ENCODE measurements at places on chromosomes 7 and 10. TPM values are rescaled to one million over a fixed set of nuclear protein-coding genes. Genes with fewer than 3 reads are reported as not detected.

DNA sequence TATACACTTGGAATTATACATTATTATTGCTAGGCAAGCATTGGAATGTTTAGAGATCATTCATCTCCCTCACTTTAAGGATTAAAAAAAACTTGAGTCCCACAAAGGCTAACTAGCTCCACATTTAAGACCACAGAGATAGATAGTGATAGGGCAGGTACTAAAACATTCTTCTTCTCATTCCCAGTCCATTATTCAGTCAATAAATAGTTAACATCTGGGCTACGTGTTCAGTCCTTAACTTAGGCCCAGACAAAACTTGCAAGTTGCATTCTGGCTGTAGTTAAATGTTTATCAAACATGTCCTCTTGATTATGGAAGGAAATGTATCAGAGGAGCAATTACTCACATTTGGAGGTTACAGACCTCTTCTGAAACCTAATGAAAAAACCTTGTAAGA lies 2.4 kb downstream of the GNG11 start:
- DNase-seq: peak; percentile 51

- no peak for DNase-seq
Observed at GRCh38 chr7:47932466-47933037, 15.7 kb downstream of the PKD1L1 start.

GRCh38 chr7:28957064-28957750 lies 923 bp downstream of the TRIL start:
- DNase-seq: peak; percentile 38

GRCh38 chr7:55550841-55551537 lies 21.3 kb downstream of the VOPP1 start:
- DNase-seq: no peak

- DNase-seq: peak; percentile 16
Observed at GRCh38 chr7:25863729-25864110, 288.3 kb upstream of the NFE2L3 start.

DNA sequence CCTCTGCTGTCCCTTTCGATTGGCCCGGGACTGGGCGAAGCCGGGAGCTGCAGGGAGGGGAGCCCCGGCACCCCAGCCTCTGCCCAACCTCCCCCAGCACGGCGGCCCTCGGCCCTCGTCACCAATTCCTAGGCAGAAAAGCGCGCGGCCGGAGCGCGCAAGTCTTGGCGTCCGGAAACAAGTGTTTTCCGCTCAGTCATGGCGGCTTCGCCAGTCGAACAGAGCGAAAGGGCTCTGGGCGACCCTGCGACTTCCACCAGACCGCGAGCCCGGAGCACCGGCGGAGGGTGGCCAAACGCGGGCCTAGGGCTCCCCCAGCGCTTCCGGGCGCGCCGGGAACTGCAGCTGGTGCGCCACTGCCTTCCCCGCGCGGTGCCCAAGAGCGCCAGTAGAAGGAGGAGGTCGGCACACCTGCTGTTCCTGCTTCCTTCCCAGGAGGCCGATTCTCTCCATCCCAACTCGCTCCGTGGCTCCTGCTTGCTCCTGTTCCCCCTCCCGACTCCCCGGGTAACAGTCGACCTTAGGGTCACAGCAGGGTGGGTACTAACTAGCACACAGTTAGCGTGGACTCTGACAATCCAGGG lies 729.9 kb downstream of the ZWINT start:
- DNase-seq: peak; percentile 32

GRCh38 chr10:88095223-88095721 lies 231.8 kb downstream of the PTEN start:
- no peak for DNase-seq

GRCh38 chr10:986881-987619 lies 1.2 kb upstream of the GTPBP4 start:
- no peak for DNase-seq

GRCh38 chr10:93437086-93437945 lies 44.8 kb downstream of the MYOF start:
- DNase-seq: peak; percentile 99

- no peak for DNase-seq
Observed at GRCh38 chr7:14340393-14341074, 351.1 kb upstream of the ETV1 start.

DNA sequence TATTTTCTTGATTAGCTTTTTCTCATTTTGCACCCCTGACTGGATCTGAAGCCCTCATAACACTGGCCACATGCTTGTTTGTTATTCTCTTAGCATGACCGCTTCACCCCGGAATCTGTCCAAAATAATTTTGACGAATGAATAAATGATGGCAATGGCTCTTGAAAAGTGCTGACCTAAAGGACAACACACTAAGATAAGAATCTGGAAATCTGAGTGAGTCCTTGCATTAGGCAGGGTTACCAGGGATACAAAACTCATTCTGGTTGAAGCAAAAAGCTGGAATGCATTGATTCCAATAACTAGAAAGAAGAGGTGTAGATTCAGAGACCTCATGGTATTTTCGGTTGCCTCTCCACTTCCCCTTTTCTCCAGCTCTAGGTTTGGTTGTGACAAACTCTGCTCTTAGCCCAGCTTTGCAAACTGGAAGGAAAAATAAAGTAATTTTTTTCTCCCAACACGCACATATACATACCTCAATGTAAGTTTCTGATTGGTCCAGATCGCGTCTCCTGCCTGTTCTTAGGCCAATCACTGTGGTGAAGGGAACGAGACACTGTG lies 157.4 kb downstream of the SKIDA1 start:
- DNase-seq: no peak

GRCh38 chr10:24894309-24894708 lies 58.1 kb downstream of the PRTFDC1 start:
- peak; percentile 52 for DNase-seq

- no peak for DNase-seq
Observed at GRCh38 chr7:157442456-157442855, 105.7 kb downstream of the DNAJB6 start.

DNA sequence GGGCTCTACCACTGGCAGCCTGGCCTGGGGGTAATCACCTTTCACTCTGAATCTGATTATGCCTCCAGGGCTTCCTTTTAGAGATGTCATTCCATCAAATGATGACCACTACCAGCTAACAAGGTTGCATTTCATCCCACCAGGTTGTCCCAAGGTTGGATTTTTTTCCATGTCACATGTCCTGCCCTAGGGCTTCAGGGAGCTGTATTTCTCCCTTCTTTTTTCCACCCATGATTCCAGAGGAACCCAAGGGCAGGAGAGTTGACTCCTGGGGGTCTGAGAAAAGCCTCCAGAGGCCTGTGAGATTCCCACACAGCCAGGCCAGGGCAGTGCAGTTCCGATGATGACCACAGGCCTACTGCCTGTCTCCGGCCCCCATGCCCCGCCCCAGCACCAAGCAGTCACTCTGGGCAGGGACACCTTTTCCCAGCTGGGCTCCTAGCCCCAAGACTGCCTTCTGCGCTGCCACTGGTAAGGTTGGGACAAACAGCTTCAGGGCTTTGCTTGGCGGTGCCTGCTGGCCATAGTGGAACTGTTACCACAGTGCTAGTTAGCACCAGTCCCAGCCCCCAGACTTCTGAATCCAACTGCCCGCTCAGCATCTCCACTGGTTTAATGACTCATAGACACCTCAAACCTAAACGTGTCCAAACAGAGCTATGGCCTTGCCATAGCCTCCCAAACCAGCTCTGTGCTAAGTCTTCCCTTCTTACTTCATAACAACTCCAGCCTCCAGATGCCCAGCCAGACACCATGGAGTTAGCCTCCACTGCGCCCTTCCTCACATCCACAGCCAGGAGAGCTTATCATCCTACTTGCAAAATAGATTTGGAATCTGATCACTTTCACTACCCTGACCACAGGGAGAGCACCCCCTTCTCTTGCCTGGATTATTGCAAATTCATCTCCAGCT lies 133.7 kb downstream of the ARHGAP22 start:
- peak; percentile 9 for DNase-seq

GRCh38 chr7:6032641-6033040 lies 1.5 kb downstream of the ANKRD61 start:
- no peak for DNase-seq

GRCh38 chr7:30331338-30331737 lies 46.9 kb downstream of the ZNRF2 start:
- peak; percentile 47 for DNase-seq

DNA sequence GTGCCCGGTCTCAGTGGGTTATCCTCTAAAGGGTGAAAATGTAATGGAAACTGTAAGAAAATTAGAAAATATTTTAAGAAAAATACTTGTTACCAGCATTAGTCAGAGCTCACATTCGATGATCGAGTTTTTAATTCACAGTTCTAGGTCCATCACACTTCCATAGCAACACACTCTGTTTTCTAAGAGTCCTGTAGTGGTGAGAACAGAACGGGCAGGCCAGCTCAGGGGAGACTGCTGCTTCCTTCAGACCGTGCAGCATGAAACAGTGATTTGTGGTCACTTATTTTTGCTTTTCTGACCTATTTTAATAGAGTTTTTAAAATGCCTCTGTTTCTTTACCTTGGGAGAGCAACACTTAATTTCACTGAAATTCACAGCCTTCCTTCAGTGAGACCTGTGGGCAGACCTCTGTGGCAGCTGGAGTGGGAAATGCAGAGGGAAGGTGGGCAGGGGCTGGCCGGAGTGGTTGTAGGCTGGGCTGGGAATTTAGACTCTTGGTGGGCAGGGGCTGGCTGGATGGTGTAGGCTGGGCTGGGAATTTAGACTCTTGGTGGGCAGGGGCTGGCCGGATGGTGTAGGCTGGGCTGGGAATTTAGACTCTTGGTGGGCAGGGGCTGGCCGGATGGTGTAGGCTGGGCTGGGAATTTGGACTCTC lies 1.5 kb downstream of the SUN1 start:
- no peak for DNase-seq

- no peak for DNase-seq
Observed at GRCh38 chr7:158111049-158111751, 476.4 kb downstream of the PTPRN2 start.

Gene TFR2
- 0.95 TPM for total RNA-seq

Gene GPR146
- 11.7 TPM for total RNA-seq

Gene H2BK1
- not detected for total RNA-seq

Gene TAS2R5
- total RNA-seq: 0.85 TPM

Gene HOXA10
- 27.6 TPM for total RNA-seq

Gene SFRP5
- total RNA-seq: not detected

All from endothelial cell of umbilical vein (primary cell).